D341Med (cell line): ENCODE measurements at places on chromosomes 1 and 21.

GRCh38 chr1:7490576-7490975, 280.5 kb upstream of the VAMP3 start:
- no peak for DNase-seq

DNA sequence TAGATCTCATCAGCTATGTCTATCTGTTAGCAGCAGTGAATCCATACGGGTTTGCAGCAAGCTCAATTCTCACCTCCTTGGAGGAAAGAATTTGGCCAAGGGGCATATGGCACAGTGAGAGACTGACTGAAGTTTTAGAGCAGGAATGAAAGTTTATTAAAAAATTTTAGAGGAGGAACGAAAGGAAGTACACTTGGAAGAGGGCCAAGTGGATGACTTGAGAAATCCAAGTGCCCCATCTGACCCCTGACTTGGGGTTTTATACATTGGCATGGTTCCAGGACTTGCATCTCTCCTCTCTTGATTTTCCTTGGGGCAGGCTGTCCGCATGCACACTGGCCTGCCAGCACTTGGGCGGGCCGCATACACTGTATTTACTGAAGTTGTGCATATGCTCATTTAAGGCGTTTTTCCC, 9.2 kb upstream of the OSBPL9 start:
- no peak for DNase-seq

DNA sequence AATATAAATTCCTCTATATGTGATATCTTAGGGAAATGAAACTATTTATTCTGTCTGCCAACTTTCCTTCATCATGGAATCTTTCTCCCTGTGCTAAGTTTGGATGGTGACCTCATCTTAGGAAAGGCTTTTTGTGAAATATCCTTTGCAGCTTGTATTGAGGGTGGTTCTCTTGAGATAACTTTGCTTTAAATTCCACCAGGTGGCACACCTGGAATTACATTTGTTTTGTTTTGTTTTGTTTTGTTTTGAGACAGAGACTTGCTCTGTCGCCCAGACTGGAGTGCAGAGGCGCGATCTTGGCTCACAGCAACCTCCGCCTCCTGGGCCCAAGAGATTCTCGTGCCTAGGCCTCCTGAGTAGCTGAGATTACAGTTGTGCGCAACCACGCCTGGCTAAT, 7.6 kb upstream of the CD1A start:
- no peak for DNase-seq

DNA sequence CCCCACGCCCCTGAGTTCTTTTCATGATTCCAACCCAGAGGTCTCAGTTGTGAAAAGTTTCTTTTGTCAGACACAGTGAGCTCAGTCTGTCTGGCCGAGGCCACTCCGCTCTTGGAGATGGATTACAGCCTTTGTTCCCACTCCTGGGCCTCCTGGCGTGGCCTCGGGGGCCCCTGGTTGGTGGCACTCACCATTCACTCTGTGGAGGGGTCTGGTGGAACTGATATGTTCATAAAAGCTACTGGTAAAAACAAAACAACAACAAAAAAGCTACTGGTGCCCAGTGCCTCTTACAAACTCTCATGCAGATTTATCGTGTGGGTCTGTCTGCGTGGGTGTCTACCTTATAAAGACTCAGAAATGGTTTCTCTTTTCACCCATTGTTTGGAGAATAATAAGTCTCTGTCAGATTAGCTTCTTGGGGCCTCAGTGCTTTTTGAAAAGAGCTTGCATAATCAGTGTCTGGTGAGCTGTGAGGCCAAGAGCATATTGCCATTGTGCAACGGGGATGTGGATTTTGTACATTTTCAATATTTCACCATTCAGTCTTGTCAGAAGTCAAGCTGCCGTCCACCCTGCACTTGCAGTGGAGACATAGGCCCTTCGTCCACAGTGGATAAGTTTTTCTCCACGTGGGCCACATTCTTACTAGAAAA, 86.7 kb downstream of the GALNT2 start:
- no peak for DNase-seq

GRCh38 chr1:67646145-67647035, 38.6 kb upstream of the GADD45A start:
- peak; percentile 59 for DNase-seq

DNA sequence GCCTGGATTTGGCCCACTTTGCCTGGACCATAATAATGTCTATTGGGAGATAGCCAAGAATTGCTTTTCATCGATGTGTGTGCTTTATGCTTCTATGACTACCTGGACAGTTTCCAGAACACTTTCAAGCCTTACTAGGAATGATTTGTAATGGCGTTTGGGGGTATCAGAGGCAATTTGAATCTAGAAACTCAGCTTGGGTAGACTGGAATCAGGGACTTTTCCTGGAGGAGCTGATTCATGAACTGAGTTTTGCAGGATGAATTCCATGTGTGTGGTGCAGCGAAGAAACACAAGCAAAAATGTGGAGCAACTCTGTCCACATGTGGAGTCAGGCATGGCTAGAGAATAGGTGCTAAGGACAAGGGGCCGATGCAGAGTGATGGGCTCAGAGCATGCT, 11.9 kb upstream of the TMEM61 start:
- no peak for DNase-seq

DNA sequence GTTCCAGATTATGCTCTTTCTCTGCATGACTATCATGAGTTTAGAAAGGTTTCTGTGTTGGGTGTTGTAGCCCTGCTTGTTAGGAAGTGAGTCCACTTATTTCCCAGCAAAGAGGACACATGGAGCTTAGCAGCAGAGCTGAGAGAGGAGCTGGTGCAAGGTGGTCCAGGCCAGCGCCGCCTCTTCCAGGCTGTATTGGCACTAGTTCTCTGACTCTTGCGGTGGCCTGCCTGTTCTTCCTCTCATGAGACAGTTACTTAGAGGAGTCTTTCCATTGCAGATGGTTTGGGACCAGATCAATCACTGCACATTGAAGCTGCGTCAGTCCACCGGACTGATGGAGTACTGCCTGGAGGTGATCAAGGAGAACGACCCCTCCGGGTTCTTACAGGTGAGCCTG, 38.0 kb downstream of the TRIM67 start:
- no peak for DNase-seq

- DNase-seq: peak; percentile 80
These were observed 5.7 kb downstream of the GJB3 start for GRCh38 chr1:34786521-34787325.

- DNase-seq: no peak
These were observed 4.6 kb downstream of the COL18A1 start for GRCh38 chr21:45409466-45410150.

DNA sequence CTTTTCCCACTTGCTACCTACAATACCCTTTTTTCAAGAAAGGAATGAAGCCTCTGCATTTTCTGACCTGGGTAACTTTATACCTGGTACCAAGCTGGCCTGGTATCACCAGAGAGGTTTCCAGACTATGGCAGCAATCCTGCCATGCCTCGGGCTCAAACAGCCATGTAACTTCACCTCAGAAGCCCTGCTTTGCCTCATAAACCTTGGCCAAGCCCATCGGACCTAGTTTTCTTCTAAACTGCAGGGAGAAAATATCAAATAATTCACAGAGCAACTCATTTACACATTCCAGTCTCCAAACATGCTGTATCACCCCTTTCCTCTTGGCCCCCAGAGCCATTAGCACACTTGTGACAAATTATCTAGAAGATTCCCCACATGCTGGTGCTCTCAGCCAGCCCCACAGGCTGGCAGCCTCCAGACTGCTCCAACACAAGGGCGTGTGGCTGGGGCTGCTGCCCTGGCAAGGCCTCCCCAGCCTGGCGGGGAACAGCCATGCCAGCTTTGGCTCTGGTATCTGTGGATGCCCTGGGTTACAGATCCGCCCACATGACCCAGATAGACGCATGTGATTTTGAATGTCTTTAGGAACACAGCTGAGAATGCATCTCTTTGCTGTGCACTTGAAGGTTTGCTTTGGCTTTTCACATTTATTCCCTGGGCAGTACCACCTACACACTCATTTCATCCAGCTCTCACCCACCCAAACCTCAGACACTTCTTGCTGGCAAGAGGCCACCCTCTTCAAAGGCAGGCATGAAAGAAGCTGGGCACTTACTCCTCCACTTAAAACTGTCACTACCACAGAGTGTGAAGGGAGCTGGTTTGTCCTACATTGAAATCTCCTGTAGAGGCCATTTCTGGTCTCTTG, 70.0 kb upstream of the BCAR3 start:
- DNase-seq: no peak

DNA sequence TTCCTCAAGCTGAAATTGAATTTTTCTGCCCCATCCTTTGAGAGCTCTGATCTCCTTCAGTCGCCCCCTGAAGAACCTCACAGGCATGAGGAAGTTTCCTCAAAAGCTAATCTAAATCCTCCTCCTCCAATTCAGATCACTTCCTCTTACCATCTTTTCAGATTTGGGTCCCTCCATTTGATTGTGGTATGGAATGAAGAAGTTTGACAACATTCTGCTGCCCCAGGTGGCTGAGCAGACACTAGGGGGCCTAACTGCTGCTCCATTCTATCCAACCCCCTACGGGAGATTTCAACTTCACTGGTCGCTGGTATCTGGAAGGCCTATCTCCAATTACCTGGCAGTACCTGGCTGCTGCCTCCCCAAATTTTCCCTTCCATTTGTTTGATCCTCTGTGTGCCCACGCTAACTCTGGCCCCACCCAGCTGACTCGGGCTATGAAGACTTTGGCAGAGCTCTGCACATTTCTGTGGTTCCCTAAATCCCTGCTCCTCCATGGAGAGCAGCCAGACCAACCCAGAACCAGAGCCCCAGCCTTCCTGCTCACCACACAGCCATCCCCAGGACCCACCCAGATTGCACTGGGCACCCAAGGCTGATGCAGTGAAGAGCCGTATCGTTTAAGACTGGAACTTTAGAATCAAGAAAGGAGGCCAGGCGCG, 7.8 kb downstream of the IRF6 start:
- no peak for DNase-seq

- no peak for DNase-seq
These were observed 482 bp upstream of the MTR start for GRCh38 chr1:236794585-236795034.

GRCh38 chr1:8121261-8122159, 95.4 kb upstream of the ERRFI1 start:
- DNase-seq: no peak
